CD4-positive, alpha-beta memory T cell (primary cell): ENCODE measurements at places on chromosomes 4 and X. TPM values are rescaled to one million over a fixed set of nuclear protein-coding genes. Genes with fewer than 3 reads are reported as not detected.

GRCh38 chrX:133999031-133999705 lies 13.8 kb upstream of the GPC3 start:
- H3K4me1 ChIP-seq = no peaks in the 10 kb centered on the region
- no peak overlapping the region for H3K27ac ChIP-seq
- no peak overlapping the region for H3K4me3 ChIP-seq
- no peaks in the 10 kb centered on the region for H3K36me3 ChIP-seq
- no peaks in the 10 kb centered on the region for H3K27me3 ChIP-seq

- no peaks in the 10 kb centered on the region for H3K36me3 ChIP-seq
- DNase-seq = no peak
- no peak overlapping the region for H3K4me3 ChIP-seq
These were observed 90.3 kb upstream of the TMEM150C start for GRCh38 chr4:82652062-82652461.

The GJB1 gene
- not detected for total RNA-seq

The ATP2B3 gene
- total RNA-seq = not detected

The ANKRD50 gene
- 0.12 TPM for total RNA-seq

The IBSP gene
- not detected for total RNA-seq

The XK gene
- not detected for total RNA-seq
